ENCODE measurements at places on chromosomes 16 and 17.

- DNase-seq: peak; percentile 43
Observed at GRCh38 chr16:83956336-83957289, 3.6 kb downstream of the OSGIN1 start.

- no peak for DNase-seq
Observed at GRCh38 chr17:39750131-39751015, 12.6 kb downstream of the GRB7 start.

GRCh38 chr16:47475786-47476185 is 14.7 kb downstream of the PHKB start:
- no peak for DNase-seq

DNA sequence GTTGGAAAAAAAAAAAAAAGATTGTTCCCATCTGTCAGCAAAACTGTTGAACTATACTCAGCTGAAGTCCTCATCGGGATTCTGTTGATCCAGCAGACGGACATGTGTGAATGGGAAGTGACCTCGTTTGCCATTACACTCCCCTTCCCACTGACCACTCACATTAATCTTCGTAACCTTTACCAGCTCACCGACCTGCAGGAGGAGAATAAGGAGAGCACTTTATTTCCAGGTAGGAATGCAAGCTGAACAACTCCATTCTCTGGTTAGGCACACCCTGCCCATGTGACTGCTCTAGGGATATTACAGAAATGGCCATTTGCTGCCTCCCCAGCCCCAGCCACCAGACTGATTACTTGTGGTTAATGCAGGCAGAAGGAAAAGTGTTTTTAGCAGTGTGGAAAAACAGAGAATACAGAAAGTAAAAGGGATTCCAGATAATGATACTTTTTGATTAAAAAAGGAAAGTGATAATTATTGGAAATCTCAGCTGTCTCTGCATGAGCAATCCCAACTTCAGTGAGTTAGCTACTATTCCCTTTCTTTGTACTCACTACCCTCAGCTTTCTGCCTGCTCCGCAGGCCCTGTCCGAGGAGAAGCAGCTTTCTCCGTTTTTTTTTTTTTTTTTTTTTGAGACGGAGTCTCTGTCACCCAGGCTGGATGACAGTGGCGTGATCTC is 23.6 kb upstream of the YWHAE start:
- DNase-seq: no peak

GRCh38 chr17:41340934-41341861 is 9.4 kb downstream of the KRT33A start:
- no peak for DNase-seq

DNA sequence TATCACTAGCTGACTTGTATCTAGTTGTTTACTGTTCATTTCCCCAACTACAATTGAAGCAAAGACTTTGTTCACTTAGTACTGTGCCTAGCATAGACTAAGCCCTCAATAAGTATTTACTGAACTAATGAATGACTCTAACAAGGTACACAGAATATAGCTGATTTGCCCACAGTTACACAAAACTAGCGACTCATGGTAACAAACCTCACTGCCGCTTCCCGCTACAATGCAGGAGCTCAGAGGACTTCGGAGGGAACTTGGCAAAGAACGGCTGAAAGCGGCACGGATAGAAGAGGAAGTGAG is 524 bp downstream of the EFTUD2 start:
- DNase-seq: no peak

GRCh38 chr17:74118504-74118903 is 85.0 kb upstream of the RPL38 start:
- DNase-seq: no peak

DNA sequence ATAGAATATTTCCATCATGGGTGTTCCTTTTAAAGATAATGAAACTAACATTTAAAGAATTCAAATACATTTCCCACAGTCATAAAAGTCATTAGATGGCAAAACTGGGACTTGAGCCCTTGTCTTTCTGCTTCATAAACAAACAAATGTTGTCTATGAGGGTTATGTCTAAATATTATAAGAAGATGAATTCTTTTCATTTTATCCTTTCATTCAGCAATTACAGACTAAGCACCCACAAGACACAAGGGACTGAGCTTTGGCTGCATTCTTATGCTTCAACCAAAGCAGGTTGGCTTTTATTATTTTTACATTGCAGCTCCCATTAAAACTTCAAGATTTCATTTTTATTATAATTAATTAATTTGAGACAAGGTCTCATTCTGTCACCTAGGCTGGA is 14.9 kb downstream of the SARM1 start:
- DNase-seq: no peak

- DNase-seq: no peak
Observed at GRCh38 chr16:53290520-53290919, 143.8 kb upstream of the RBL2 start.

DNA sequence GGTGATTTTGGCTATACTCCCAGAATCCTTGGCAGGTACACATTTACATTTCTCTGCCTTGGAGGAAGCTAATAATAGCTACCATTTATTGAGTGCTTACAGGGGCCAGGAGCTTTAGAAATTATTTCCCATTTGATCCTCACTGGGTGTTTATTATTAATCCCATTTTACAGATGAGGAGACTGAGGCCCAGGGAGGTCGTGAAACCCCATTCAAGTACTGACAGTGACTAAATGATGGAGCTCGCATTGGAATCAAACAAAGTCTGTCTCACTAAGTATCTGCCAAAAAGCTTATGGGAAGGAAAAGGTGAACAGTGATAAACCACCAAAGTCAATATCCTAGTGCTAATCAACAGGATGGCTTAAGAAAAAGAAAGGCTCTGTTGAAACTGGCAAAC is 33.3 kb upstream of the XYLT1 start:
- no peak for DNase-seq

DNA sequence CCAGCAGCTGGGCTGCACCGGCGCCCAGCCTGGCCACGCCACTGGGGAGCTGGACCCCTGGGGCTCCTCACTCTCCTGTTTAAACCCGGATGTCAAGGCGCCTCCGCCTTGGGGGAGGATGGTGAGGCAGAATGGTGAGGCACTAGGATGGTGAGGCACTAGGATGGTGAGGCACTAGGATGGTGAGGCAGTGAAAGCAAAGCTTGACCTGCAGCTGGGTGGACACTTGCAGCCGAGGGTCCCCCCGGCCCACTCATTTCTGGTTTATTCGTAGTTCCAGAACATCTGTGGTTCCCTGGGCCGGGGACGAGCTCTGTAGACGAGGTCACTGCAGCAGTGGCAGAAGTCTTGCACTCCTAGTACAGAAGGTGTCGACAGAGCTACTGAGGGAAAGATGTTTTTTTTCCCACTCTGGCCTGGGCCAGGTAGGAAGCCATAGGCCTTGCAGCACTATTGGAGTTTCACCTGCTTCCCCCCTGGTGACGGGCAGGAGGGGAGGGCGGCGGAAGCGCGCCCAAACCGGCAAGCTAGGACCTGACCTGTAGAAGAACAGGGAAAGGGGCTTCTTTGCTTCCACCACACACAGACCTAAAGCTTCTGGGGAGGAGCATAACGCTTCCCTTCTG is 1.1 kb upstream of the HNF1B start:
- no peak for DNase-seq

- DNase-seq: no peak
Observed at GRCh38 chr17:35073183-35073790, 9.8 kb upstream of the RFFL start.

DNA sequence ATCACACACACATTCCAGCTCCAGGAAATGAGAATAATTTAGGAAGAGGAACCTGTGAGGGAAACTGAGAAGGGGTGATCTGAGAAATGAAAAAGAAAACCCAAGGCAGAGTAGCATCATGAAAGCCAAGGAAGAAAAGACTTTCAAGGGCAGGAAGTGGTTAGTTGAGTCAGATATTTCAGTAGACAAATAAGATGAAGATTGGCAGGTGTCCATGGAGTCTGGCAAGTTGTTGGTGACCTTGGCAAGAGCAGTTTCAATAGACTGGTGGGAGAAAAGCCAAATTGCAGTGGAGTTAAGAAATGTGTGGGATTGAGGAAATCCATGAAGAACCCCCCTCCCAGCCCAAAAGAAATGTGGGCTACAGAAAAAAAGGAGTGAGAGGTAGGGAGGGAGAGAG is 10.7 kb downstream of the GNAO1 start:
- DNase-seq: no peak

DNA sequence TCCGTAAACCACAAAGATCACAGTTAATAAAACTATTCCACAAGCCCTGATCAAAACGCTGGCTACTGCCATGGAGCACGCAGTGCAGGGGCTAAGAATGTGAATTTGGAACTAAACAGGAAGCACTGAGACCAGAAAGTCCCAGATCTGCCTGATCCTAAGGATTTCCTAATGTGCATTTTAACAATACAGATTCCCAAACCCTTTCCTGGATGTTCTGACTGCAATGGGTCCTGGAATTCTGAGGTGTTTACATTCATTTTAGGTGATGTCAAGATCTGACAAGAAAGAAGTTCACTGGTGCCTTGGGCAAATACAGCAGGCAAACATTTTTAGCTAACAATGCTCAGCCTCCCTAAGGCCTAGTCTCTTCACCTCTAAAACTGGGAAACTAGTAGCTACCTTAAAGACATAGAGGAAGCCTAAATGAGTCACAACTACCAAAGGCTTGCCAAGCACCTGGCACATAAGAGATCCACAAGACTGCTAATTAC is 10.3 kb downstream of the NSMCE1 start:
- DNase-seq: no peak

DNA sequence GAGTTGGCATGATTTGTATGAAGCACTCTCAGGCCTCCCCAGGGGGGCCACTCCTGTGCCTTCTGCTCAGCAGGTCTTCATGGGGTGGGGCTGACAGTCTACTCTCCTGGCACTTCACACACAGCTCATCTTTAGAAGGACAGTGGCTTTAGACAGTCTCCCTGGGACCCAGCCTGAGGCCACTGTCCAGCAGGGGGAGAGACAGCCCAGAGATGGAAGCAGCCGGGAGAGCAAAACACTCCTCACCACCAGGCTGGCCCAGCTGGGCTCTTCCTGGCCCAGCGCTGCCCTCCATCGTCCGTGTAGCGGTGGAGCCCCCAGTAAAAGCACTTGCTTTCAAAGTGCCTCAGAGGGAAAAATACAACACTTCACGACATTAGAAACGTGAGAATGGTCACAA is 62.0 kb upstream of the CRHR1 start:
- no peak for DNase-seq

- DNase-seq: no peak
Observed at GRCh38 chr17:8753976-8754440, 4.3 kb downstream of the SPDYE4 start.

DNA sequence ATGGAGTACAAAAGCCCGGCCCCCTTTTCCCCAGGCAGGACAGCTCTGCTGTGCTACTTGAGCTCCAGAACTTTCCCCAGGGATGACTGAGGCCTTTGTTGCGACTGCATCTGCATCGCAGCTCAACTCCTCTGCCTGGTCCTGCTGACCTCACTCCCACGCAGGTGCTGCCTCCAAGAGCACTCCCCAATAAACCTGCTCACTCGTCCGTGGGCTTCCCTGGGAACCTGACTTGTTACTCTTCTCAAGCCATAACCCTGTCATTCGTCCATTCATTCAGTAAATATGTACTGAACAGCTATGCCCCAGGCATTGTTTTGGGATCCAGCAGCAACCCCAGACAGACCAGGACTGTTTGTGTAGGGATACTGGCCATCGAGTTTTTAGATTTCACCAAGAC is 11.6 kb upstream of the RMI2 start:
- no peak for DNase-seq

DNA sequence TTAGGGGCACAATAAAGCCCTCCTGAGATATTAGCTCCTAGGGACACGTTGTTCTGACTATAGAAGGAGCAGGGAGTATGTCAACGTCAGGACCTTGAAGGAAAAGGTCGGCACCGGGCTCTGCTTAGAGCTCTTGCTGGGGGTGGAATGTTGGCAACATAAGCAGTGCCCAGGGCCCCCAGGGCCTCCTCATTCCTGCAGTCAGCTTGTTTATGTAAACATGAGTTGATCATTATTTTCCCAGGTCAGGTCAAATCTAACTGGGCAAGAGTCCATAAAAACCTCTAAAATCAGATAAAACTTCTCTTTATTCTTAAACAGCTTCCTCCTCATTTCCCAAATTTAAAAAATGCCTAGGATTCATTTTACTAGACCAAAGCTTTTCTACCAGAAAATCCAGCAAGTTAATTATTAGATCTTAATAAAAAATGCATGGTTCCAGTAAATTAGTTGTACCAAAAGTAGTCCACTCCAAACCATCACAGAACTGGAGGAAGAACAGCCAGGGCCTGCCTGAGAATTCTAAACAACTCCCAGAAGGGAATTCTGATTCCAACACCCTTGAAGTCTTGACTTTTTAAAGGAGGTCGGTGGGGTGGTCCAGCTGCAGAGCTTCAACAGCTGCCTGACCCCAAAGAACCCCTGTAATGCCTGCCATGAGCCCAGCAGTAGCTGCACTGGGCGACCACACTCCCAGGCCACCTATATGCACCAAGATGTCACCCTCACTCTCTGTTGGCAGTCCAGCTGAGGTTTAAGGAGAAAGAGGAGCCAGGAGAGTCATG is 54.3 kb downstream of the AMFR start:
- no peak for DNase-seq

GRCh38 chr17:36524428-36524876 is 10.2 kb downstream of the MYO19 start:
- no peak for DNase-seq

DNA sequence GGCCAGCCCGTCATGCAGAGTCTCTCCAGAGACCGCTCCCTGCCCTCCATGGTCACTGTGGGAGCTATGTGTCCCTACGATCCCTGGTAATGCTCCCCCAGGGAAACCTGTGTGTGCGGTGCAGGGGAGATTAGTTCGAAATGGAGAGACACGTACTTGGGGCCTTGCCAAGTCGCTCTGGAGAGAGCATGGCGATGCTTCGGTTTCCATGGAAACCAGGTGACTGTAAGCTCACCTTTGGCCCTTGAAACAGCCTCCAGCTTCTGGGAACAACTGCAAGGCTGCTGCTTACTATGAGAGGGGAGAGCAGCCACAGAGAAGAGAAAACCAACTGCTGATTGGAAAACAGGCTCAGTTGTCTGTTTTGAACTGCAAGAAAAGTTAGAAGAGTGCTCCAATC is 879.7 kb upstream of the EEF2KMT start:
- no peak for DNase-seq

GRCh38 chr17:7549401-7550055 is 670 bp downstream of the TNFSF12 start:
- DNase-seq: no peak

GRCh38 chr16:84918006-84918909 is 93.1 kb downstream of the ZDHHC7 start:
- DNase-seq: no peak
